ENCODE measurements at places on chromosomes 4 and X.

- no peak for DNase-seq
Measured at GRCh38 chr4:26812049-26812714, 48.5 kb upstream of the STIM2 start.

DNA sequence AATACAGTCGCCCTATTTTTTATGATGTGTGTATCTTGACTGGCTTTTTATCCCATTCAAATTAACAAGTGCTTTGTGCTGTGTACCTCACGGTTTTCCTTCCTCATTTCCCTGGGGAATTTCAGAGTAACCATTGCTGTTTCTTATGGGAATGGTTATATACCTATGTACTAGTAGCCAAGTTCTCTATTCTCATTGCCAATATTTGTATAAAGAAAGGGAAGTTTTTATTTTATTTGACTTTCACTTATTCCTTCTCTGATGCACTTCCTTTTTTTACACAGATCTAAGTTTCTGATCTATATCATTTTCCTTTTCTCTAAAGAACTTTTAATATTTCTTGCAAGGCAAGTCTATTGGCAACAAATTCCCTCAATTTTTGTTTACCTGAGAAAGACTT lies 181.3 kb downstream of the SOWAHB start:
- no peak for DNase-seq

GRCh38 chrX:31858915-31859314 lies 787.1 kb upstream of the FTHL17 start:
- no peak for DNase-seq

DNA sequence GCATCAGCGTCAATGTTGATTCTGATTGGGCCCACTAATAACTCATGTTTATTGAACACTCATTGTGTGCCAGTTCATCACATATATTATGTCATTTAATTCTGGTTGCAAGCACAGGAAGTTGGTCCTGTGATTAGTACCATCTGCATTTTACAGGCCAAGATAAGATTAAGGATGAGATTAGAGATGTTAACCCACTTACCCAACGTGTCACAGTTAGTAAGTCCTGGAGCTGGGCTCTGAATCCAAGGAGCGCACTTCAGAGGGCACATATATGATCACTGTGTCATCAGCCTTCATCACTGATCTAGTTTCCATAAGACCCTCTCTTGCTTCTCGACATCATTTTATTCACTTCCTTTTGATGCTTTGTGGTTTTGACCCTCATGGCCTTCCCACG lies 205.3 kb upstream of the ANXA3 start:
- no peak for DNase-seq

DNA sequence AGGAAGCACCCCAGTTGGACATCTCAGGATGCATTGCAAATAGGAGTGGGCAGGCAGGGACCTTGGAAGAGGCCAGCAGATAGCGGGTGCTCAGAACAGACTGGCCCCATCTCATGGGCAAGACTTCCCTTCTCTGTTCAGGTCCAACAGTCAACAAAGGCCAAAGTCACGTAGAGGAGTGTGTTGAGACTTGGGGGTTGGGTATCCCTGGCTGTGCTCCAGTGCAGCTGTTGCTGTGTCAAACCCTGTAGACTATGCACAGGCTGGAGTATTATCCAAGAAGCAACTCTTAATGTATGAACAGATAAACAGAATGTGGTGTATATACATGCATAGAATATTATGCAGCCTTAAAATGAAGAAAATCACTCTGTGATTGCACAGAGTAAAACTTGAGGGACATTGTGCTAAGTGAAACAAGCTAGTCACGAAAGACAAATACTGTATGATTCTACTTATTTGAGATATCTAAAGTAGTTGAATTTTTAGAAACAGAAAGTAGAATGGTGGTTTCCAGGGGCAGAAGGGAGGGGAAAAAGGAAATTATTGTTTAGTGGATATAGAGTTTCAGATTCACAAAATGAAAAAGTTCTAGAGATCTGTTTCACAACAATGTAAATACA lies 192.1 kb upstream of the LCORL start:
- DNase-seq: no peak

GRCh38 chrX:73239242-73239641 lies 24.6 kb upstream of the NAP1L2 start:
- DNase-seq: no peak

- no peak for DNase-seq
Measured at GRCh38 chrX:154381271-154381670, 2.2 kb downstream of the EMD start.

GRCh38 chrX:72128881-72129280 lies 2.8 kb downstream of the RTL5 start:
- peak; percentile 59 for DNase-seq

GRCh38 chr4:26955241-26955640 lies 94.6 kb downstream of the STIM2 start:
- no peak for DNase-seq

GRCh38 chr4:48490012-48490679 lies at the start of gene ZAR1:
Gene ZAR1, plus strand, starts transcription at chr4:48490252. Its CDS starts 40 bp downstream, at chr4:48490292.
- no peak for DNase-seq

DNA sequence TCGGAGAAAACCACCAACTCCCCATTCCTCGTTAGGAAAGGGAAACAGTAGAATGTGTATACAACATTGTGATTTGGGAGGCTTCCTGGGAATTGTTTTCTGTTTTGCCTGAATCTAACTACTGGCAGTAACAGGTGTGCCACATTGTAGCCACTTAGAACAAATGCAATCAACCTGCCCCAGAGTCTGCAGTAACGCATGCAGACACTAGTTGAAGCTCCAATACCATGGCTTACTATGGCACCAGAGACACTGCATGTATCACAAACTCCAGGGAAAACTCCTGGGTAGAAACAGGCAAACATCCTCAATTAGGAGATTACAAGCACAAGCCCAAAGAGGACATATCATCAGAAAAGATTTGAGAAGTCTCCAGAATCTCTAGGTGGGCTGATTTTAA lies 154.2 kb upstream of the NEIL3 start:
- DNase-seq: no peak

DNA sequence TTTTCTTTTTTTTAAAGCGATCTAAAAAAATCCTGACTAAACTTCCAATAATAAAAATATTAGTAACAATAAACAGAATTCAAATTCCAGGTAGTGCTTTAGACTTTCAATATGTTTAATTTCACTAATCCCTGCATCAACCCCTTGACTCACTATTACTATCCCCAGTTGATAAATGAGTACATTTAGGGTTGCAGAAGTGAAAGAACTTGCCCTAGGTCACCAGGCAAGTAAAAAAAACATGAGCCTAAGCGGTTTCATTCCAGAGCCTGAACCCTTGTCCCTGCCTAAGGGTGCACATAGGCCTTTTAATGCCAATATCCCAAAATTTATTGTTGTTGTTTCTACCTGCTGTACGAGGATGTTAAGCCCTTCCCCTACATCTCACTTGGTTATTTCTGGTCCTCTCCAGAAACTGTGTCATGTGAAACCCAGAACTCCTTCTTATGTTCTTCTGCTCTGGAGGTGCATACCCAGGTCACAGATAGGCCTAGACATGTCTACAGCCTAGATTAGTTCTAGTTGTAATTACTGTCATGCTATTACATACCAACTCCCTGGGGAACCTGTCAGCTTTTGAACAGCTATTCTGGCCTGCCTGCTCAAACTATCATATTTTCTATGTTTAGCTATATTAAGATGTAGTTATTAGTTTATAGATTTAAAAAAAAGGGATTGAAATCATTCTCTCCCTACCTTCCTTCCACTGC lies 244.5 kb upstream of the PITX2 start:
- no peak for DNase-seq

DNA sequence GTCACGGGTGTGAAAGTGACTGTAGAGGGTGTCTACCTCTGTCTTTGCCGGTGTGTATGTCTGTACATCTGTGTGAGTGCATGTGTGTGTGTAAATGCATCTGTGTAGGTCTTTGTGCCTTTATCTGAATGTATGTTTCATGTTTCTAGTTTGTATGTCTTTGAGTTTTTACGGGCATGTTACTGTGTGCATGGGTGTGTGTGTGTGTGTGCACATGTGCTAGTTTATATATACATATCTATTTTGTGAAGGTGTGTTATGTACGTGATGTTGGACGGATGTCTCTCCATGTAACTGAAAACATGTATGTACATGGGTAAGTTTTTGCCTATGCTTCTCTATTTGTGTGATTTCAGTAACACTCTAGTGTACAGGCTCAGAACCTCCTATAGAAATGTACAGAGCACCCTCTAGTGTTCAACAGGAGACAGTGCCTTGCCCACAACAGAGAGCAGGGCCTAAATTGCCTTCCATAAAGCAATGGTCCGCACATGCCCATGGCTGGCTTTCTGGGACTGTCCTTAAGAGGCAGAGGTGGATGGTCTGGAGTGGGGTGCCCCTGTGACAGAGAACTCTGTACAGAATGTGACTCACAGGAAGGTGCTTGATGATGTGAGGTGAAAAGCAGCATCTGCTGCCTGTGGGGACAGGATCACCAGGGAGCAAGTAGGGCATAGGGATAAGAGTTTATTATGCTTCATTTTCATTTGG lies 343.5 kb downstream of the RAPGEF2 start:
- DNase-seq: peak; percentile 56

DNA sequence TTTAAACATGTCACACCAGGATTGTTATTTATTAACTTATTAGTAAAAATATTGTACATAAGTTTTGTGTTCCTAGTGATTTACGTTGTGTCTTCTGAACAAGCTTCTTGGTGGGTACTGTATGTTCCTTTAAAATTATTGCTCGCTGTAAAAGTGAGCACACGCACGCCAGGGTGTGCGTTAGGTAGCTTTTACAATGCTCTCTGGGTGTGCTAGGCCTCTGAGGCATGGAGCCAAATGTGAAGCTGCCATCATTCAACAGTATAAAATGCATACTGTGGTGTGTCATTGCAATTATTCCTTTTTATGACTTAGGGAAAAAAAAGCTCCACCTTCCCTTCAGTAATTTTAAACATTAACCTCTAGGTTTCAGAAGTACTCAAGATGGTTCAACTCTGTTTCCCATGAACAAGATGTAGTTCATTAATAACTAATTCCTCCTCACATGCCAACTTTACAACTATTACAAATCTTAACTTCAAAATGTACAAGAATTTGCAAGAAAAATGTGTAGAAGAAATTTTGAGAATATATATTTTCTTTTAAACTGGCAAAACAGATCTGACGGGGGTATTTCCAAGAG lies 42.4 kb downstream of the ATOH1 start:
- DNase-seq: no peak

GRCh38 chrX:2391869-2392606 lies 108.7 kb downstream of the DHRSX start:
- no peak for DNase-seq

DNA sequence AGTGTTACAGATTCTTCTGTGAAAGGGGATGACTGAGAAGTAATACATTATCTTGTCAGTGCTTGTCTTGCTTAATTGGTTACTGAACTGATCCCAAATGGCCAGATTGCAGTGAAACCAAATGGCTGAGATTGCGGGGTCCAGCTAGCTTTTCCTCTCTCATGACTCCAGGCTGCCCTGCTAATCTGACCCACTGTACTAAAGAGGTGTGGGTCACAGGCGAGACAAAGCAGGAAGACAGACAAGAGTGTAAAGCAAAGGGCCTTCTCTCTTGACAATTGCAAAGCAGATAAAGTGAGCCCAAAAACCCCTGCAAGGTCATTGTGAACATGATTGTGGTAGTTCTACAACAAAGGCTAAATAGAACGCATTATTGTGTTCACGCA lies 2.1 kb downstream of the TMEM150C start:
- DNase-seq: peak; percentile 22

- no peak for DNase-seq
Measured at GRCh38 chr4:25007598-25007997, 23.1 kb downstream of the LGI2 start.

DNA sequence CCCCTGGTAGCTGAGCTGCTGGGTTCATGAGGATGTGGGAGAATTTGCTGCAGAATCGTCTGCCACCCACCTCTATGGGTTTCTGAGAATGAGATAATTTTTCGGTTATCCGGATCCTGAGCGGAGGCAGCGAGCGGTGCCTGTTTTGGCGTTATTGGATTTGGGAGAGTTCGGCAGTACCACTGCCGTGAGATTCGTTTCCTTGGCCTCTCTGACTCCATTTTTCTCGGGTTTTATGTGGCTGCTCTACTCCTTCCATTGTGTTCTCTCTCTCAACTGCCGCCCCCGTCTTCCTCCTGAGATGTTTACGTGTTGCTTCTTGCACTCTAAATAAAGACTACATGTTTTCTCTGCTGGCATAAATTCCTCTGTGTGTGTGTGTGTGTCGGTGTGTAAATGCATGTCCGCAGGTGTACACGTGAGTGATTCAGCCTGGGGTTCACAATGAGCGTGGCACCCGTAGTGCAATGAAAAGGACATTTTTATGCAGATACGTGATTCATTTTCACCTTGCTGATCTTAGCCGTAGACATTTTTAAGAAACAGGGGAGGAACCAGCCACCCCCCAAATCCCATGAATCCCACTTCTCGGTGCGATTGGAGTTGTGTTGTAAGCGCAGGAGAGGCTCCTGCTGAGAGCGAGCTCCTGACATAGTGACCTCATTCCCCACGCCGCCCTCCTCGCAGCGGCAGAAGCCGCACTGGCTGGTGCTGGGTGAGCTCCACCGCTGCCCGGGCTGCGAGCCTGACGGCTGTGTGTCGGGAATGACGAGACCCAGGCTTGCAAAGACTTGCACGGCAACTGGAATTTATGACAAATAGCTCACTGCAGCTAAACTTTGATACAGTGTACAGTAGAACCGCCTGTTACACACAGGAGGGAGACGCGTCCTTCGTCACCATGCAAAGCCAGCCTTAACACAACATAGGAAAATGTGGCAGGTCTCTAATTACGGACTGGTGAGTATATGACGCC lies 82.2 kb downstream of the STOX2 start:
- DNase-seq: no peak

- DNase-seq: peak; percentile 37
Measured at GRCh38 chr4:180057891-180058671, 2185.1 kb upstream of the TENM3 start.

DNA sequence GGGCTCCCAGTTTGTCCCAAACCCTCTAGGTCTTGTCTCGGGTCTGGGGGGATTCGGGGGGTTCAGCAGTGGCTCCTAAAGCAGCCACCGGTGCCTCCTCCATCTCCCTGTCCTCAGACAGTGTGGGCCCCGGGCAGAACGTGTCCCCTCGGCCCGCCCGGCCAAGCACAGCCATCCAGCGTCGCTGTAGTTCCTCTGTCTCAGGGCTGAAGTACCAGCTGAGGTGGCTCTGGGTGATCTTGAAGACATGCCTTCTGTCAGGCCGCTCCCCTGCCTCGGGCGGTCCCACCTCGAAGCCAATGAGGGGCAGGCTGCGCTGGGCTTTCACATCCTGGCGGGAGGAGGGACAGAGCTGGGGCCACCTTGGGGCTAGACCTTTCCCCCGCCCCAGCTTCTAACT lies 5.9 kb downstream of the TSR2 start:
- no peak for DNase-seq

- no peak for DNase-seq
Measured at GRCh38 chr4:73828956-73829355, 7.5 kb upstream of the CXCL6 start.

Measured in HAP-1 (cell line).